ENCODE measurements at places on chromosomes 7 and 10.

DNA sequence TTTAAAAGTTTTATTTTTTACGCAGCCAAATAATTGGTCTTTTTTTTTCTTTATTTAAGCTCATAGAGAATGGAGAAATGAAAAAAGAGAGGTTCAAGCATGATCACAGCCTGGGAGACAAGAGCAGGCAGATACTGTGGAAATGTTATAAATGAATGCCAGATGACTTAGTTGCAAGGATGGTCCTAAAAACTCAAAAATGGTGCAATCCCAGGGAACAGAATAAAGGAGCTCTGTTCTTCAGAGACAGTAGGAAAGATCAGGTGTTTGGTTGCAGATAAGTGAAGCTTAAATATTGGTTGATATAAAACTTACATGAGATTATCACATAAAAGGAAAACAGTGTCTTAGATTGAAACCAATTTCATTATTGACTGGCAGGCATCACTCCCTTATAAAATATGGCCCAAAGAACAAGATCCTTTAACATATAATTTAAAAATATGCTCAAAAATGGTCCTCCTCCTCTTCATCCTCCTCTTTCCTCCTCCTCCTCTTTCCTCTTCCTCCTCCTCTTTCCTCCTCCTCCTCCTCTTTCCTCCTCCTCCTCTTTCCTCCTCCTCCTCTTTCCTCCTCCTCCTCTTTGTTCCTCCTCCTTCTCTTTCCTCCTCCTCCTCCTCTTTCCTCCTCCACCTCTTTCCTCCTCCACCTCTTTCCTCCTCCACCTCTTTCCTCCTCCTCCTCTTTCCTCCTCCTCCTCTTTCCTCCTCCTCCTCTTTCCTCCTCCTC, 18.6 kb downstream of the GNAT3 start:
- DNase-seq, result no peak

- no peak for DNase-seq
Observed at GRCh38 chr10:119595134-119595675, 1.6 kb downstream of the TIAL1 start.

DNA sequence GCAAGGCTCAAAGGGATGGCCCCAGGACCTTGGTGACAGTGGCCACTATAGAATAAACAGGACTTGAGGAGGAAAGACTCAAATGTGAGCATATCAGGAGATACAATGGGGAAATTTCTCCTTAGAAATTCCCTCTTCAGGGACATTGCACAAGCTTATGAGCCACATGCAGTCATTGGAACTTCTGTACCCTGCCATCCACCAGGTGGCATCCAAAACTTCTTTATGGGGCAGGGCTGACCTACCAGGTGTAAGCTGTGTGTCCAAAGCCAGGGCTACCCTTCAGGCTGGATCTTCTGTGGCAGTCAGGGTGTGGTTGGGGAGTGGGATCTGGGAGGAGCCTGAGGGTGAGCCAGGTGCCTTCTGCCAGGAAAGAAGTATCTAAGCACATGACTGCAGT, 36.6 kb upstream of the LRRC18 start:
- no peak for DNase-seq

DNA sequence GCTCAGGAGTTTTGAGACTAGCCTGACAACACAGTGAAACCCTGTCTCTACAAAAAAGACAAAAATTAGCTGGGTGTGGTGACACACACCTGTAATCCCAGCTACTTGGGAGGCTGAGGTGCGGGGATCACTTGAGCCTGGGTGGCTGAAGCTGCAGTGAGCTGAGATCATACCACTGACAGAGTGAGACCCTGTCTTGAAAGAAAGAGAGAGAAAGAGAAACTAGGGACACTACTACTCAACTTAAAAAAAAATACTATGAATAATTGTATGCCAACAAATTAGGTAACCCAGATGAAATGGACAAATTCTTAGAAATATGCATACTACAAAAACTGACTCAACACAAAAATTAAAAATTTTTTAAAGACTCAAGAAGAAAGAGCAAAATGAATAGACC, 28.5 kb downstream of the SMURF1 start:
- no peak for DNase-seq

- DNase-seq, result no peak
Observed at GRCh38 chr10:103153302-103154197, 39.5 kb downstream of the NT5C2 start.

DNA sequence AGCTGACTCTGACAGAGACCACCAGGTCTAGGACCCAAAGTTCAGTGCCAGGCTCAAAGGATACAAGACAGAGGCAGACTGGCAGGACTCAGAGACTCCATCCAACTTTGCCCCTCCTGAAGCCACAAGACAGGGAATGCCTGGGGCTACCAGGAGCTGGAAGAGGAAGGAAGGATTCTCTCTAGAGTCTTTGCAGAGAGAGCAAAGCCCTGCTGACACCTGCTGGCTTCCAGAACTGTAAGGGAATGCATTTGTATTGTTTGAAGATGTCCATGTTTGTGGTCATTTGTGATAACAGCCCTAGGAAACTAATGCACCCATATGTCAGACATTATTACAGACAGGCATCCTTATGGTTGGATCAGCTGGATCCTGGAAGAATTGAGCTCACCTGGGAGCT, 132.3 kb upstream of the C7orf33 start:
- no peak for DNase-seq

- DNase-seq, result no peak
Observed at GRCh38 chr7:70505886-70506285, 626.1 kb upstream of the GALNT17 start.

DNA sequence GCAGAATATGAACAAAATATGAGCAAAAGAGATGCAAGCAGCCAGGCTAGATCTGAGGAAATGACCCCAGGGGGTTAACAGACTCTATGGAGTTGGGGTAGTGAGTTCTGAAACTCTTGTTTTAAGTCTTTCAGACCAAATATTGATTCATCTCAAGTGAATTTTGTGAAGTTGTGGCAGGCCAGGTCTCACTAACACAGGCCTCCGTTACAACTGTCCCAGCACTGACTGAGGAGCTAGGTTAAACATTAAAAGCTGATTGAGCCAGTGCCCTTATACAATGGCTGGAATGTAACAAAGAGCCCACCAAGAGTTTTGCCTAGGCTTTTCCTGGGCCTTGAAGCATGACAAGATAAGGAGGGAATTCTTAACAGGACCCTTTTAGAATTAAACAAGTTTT, 192.3 kb upstream of the STK17A start:
- no peak for DNase-seq

DNA sequence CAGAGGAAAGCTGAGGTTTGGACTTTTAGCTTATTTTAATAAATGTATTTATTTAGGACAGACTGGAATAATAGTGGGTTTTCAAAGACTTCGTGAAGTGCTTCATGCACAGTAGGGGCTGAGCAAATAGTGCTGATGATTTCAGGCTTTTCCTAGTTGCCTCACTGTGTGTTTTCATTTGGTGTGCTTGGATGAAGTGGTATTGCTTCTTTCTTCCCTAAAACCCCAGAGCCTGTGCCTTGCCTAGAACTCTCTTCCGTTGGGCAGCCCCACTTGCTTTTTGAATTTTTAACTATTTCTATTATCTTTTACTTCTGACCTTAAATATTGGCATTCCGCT, 49.6 kb downstream of the ARID5B start:
- DNase-seq, result no peak

GRCh38 chr7:38296059-38296857, 22.8 kb upstream of the TARP start:
- no peak for DNase-seq

DNA sequence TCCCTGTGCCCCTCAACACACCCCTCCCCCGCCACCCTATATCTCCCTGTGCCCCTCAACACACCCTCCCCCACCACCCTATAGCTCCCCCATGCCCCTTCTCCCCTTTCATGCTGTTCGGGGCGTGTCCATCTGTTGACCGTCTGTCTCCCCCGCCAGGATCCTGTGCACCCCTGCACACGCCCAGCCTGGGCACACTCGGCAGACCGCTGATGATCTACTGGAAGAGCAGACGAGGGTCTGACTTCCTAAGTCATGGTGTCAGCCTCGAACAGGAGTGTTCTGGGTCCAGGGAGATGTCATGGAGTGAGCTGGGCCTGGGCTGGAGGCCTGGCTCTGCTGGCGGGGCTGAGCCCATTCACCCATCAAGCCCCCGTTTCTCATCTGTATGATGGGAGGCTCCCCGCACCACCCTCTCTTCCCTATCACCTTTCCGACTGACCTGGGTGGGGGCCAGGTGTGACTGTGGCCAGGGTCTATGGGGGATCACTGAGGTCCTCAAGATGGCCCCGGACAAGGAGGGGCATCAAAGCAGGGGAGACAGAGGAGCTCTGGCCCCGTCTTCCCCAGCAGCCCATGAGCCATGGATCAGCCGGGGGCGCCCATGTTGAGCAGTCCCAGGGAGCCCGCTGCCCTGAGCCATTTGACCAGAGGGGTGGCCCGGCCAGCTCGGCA, 48.3 kb downstream of the PDGFA start:
- DNase-seq, result no peak

- no peak for DNase-seq
Observed at GRCh38 chr10:116668018-116668417, 47.3 kb downstream of the PNLIPRP2 start.

GRCh38 chr7:121276313-121276712, 52.5 kb upstream of the WNT16 start:
- DNase-seq, result no peak

GRCh38 chr10:24744946-24745345, 21.3 kb upstream of the ARHGAP21 start:
- no peak for DNase-seq

DNA sequence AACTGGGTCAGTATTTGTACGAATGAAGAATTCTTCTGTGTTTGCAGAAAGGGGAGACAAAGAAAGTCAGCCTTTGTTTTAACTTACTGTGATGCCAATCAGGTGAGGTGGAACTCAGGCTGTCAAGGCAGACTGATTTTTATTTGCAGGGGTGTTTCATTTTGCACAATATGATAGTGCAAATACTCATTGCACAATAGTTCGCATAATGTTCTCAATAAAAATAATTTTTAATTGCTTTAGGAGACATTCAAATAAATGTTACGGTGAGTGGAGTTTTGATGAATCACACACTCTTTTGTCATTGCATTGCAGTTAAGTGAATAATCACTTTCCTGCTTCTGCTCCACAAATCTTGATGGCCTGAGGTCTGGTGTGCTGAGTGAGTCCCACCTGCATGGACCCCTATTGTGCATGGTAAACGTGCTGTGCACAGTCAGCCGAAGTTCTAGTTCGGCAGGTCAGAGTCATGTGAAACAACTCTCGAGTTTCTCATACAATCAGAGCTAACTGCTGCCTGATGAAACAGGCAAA, 141.3 kb upstream of the FZD8 start:
- no peak for DNase-seq

DNA sequence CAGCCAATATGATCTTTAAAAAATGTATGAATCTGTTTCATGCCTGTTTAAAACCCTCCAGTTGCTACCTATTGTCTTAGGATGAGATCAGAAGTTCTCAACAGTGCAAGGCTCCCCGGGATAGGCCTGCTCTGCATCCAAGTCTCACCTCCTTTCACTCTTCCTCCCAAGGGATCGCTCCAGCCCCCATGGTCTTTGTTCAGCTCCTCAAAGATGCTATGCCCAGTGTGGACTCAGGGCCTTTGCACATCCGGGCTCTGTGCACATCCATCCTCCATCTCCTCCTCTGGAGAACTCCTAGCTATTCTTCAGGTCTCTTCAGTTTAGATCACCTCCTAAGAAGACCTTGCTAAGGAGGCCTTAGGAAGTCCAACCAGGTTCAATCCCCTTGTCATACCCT, 82.7 kb upstream of the LEP start:
- no peak for DNase-seq

DNA sequence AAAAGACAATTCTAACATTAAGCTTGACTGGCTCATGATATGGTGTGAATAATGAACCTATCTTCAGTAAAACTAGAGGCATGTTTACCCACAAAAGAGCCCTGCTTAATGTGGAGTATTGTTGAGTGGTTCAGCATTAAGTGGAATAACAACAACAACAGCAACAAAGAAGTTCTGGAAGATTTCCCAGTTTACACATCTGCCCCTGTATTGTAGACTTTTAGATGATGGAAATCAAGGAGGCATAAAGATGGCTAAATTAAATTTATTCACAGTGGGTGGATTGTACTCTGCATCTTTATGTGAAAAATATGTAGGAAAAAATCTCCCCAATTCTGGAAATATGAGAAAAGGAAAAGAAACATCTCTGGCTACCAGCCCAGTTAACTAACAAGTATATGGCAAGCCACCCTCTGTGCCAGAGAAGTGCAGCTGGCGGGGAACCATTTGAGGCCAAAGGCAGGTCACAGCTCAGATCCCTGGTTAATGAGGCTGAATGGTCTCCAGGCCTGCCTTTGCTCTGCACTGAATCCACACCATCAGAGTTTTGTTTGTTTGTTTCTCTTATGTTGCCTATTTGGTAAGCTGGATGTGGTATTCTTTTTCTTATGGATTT, 186.0 kb downstream of the SEMA3D start:
- no peak for DNase-seq

DNA sequence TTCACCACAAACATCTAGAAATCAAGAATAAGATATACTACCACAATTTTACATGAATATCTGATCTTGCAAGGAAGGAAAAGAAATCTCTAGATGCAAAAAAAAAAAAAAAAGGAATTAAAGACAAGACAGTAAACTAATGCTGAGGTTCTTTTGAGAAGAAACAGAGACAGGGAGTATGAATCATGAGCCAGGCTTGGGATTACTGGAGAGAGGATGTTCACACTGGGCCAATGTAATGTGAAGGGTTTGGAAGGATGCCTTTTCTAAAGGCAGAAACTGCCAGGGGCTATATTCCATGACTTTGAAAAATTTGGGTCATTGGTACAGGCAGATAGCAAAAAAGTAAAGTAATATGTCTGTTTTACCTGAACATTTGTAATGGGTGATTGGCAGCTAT, 573.0 kb upstream of the IGFBP3 start:
- DNase-seq, result no peak

- no peak for DNase-seq
Observed at GRCh38 chr7:30721211-30721610, 30.7 kb upstream of the INMT start.

GRCh38 chr7:128387216-128388144, 22.3 kb downstream of the IMPDH1 start:
- peak; percentile 52 for DNase-seq

- DNase-seq, result no peak
Observed at GRCh38 chr7:91325726-91326125, 61.5 kb downstream of the FZD1 start.

GRCh38 chr10:61987951-61988379, 86.5 kb downstream of the ARID5B start:
- DNase-seq, result no peak

GRCh38 chr10:44977287-44978212, 1.1 kb downstream of the DEPP1 start:
- DNase-seq, result no peak

- no peak for DNase-seq
Observed at GRCh38 chr10:130054021-130054420, 56.6 kb downstream of the C10orf143 start.

- no peak for DNase-seq
Observed at GRCh38 chr10:110405380-110405779, 92.3 kb upstream of the DUSP5 start.

- DNase-seq, result no peak
Observed at GRCh38 chr7:11486271-11486670, 345.7 kb downstream of the THSD7A start.
